ENCODE measurements at places on chromosomes 16 and 17.

DNA sequence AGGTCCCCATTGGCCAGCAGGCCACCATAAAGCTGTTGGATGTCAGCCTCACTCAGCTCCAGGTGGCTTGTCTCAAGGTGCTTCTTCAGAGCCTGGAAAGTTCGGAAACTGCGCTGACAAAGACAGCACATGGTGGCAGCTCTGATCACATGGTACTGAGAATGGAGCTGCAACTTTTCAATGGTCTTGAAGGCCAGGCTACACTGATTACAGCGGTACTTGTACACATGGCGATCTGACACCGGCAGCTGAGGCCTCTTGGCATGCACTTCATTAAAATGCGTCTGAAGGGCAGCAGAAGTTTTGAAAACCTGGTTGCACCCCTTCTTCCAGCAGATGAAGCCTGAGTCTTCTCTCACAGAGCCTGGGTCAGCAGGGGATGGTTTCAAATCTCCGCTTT is 249.7 kb downstream of the ZFHX3 start:
- no peak for DNase-seq

DNA sequence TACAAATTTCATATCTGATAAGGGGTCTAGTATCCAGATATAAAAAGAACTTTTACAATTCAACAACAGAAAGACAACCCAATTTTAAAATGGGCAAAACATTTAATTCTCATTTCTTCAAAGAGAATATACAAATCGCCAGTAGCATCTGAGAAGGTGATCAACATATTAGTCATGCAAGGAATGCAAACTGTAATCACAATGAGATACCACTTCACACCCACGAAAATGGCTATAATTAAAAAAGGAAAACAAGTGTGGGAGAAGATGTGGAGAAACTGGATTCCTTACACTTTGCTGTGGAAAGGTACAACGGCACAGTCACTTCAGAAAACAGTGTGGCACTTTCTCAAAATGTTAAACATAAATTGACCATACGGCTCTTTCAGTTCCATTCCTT is 168.2 kb downstream of the VPS53 start:
- DNase-seq: no peak

- DNase-seq: no peak
Observed at GRCh38 chr17:5715478-5715877, 131.2 kb upstream of the NLRP1 start.

GRCh38 chr17:289409-289808 is 63.2 kb downstream of the RPH3AL start:
- no peak for DNase-seq

- DNase-seq: no peak
Observed at GRCh38 chr17:75069783-75070182, 18.0 kb upstream of the SLC16A5 start.

GRCh38 chr17:78528541-78528940 is 48.7 kb downstream of the DNAH17 start:
- no peak for DNase-seq

- no peak for DNase-seq
Observed at GRCh38 chr16:67169642-67170167, 633 bp upstream of the NOL3 start.

DNA sequence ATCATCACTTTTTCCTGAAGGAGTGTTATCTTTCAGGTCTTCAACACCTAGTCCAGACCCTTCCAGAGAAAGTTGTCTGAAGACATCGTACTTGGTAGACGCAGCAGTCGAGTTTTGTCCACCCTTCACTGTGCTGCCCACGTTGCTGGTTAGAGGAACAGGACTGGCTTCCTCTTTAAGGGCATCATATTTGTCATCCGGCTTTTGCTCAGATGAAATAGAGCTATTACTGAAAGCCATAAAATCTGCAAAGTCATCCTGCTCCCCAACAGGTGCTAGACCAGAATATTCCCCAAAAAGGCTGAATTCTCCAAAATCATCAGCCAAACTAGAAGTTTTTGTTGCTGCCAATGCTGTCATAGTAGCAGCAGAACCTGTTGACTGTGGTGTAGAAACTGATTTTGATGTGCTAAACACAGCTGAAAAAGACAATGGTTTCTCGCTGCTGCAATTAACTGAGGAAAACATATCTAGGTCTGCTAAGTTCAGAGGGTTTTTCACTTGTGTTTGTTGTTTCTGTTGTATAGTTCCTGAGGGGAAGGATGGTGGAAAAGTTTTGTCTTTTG is 55.7 kb downstream of the SYNRG start:
- DNase-seq: no peak

- DNase-seq: no peak
Observed at GRCh38 chr17:79414793-79415211, 196.0 kb downstream of the RBFOX3 start.

- DNase-seq: no peak
Observed at GRCh38 chr16:23539984-23540816, 16.9 kb downstream of the EARS2 start.

DNA sequence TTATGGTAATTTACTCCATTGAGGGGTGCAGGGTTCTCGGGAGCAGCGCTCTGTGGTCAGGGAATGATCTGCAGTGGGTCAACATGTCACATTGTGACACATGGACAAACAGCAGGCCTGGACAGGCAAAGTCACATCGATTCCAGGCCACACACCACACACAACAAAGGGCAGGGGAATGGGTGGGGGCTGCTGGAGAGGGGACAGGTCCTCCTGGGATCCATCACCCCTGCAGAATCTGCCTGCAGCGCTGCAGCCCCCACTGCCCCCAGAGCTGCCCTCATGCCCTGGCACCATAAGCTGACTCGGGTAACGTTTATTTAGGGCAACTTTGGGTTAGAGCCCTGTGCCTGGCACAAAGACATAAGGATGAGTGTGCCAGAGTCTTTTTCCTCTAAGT is 9.1 kb downstream of the PEMT start:
- DNase-seq: no peak

GRCh38 chr16:12420661-12421209 is 383.0 kb downstream of the CPPED1 start:
- DNase-seq: no peak

- DNase-seq: no peak
Observed at GRCh38 chr16:85261657-85262557, 149.6 kb upstream of the CIBAR2 start.

- DNase-seq: no peak
Observed at GRCh38 chr16:4640572-4641305, 16.1 kb downstream of the MGRN1 start.
